ENCODE measurements at places on chromosomes 2 and 18. TPM values are rescaled to one million over a fixed set of nuclear protein-coding genes. Genes with fewer than 3 reads are reported as not detected.

CCBE1 gene
- not detected for total RNA-seq

FSHR gene
- not detected for total RNA-seq

COL6A3 gene
- total RNA-seq: 7.0 TPM

TPGS2 gene
- total RNA-seq: 75.5 TPM

PROC gene
- total RNA-seq: not detected

ZNF513 gene
- 9.2 TPM for total RNA-seq

ICOS gene
- 87.2 TPM for total RNA-seq

DNAJC27 gene
- 4.4 TPM for total RNA-seq

- no peak for DNase-seq
Measured at GRCh38 chr2:173217116-173217840, 137.4 kb upstream of the CDCA7 start.

- DNase-seq: no peak
Measured at GRCh38 chr2:114119862-114120261, 230.0 kb downstream of the ACTR3 start.

GRCh38 chr2:58629545-58630119 lies 388.5 kb upstream of the FANCL start:
- DNase-seq: no peak

DNA sequence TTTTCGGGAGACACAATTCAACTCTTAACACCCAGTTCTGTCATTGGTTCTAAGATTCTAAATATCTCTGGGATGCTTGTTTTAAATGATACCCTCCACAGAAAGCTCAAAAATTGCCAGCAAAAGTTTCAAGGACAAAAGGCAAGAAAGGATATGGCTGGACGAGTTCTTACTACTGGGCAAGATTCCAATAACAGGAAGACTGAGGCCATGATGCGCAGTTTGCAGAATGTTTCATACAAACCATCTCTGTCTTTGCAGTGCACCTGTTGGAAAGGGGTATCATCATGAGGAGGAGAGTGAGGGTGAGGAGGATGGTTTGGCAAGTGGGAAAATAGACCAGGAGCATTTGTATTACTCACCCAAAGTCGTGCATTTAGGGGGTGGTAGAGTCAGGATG lies 172.8 kb downstream of the DCDC2C start:
- no peak for DNase-seq

- no peak for DNase-seq
Measured at GRCh38 chr18:22695674-22696073, 237.5 kb upstream of the RBBP8 start.

DNA sequence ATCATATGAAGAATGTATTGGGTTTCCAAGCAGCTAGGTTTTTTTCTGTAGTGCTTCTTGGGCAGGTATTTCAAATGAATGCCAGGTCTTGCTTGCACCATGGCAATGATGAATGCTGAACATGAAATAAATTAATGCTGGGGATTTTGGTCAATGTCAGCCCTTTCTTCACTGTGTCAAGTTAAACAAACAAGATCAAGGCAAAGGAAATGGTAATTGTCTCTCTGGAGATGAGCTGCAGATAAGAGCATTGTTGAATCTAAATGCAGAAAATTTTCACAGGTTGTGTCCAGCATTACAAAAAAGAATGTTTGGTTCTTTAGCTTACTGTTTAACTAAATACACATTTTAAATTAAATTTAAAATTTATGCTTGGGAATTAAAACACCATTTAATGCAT lies 144.3 kb downstream of the GPD2 start:
- DNase-seq: no peak

DNA sequence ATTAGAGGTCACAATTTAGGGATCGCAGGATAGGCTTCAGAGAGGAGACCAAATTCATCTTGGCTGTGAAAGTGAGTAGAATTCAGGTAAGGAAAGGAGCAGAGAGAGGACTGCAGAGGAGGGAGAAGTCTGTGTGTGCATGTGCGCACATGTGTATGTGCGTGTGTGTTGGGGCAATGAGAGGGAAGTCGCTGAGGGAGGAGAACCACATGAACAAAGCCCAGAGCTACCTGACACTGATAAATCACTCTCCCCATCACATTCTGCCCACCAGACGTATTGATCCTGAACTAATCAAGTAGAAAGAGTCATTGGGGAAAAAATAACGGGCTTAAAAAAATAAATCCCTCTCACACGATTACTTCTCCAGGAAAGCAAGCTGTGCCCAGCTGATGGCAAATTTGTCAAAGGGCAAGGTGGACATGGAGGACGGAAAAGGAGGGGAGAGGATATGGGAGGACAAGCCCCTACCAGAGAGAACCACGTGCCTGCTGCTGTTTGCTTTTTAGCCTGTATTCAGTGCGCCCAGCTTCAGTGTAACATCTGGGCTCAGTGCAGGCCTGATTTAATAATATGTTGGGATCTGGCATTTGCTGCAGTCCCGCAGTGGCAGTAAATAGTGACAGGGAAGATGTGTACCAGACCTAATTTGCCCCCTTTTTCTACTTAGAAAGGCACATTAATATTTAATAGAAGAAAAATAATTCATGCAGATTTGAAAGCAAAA lies 307.5 kb downstream of the C1D start:
- DNase-seq: no peak

DNA sequence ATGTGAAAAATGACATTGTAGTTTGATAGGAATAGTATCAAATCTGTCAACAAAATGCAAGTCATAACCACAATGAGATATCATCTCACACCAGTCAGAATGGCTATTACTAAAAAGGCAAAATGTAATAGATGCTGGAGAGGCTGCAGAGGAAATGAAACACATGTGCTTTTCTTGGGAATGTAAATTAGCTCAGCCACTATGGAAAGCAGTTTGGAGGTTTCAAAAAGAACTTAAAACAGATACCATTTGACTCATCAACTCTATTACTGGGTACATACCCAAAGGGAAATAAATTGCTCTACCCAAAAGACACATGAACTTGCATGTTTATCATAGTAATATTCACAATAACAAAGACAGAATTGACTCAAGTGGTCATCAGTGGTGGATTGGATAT lies 572.6 kb downstream of the TRIB2 start:
- DNase-seq: no peak

GRCh38 chr18:62399276-62399675 lies 74.2 kb downstream of the TNFRSF11A start:
- DNase-seq: no peak

GRCh38 chr18:9019135-9019534 lies 83.4 kb upstream of the NDUFV2 start:
- DNase-seq: no peak

- DNase-seq: no peak
Measured at GRCh38 chr18:68462766-68463165, 252.1 kb downstream of the TMX3 start.

- DNase-seq: no peak
Measured at GRCh38 chr18:48023334-48024008, 93.0 kb upstream of the SMAD2 start.

GRCh38 chr2:135386993-135387392 lies 144.0 kb downstream of the ZRANB3 start:
- no peak for DNase-seq

DNA sequence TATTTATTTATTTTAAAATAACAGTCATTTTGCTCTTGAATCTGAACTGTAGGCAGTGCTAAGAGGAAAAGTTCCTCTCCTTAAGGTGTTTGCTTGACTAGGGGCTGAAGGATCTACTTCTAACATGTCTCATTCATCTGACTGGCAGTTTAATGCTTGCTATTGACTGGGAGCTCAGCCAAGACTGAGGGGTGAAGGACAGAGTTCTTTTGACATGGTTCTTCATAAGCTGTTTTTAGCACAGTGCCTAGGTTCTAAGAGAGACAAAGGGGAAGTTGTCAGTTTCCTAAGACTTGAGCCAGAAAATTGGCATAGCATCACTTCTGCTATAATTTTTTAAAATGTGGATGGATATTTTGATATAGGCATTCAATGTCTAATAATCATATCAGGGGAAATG lies 73.0 kb downstream of the COMMD1 start:
- no peak for DNase-seq
